ENCODE measurements at places on chromosomes 6 and 20. TPM values are rescaled to one million over a fixed set of nuclear protein-coding genes. Genes with fewer than 3 reads are reported as not detected.
A peak's percentile ranks its signal among the peaks of the same experiment; 100 is the strongest.

- DNase-seq: no peak
Measured at GRCh38 chr6:100968949-100969348, 87.8 kb upstream of the ASCC3 start.

- DNase-seq: no peak
Measured at GRCh38 chr6:119122336-119122735, 43.9 kb upstream of the FAM184A start.

DNA sequence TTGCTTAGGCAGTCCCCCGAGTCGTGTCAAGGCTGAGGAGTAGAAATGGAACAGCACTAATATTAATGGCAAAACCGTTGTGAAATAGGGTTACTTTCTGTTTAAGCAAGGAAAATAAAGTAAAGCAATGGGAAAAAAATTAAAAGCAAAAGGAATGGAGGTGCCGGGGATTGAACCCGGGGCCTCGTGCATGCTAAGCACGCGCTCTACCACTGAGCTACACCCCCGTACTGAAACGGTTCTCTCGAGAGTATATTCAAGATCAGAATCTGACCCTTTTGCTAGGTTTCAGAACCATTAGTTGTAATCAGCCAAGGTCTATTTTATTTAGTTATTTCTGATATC is 85.5 kb downstream of the TRIM27 start:
- peak; percentile 83 for DNase-seq

GRCh38 chr6:82143041-82143481 is 104.5 kb downstream of the IBTK start:
- DNase-seq: no peak

DNA sequence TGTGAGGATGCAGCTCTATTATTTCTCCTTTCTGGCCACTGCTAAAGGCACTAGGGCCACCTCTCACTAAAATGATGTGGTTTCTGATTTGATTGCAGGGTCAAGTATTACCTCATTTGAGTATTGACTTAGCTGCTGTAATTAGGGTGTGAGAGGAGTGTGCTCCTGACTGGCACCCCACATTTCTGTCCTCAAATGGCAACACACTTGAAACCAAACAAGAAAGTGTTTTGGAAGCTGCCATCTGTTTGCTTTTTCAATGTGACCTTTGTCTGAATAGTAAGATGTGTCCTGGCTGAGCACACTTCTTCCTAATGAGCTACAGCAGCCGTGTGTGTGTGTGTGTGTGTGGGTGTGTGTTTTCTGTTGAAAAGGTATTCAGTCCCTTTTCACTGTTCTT is 62.8 kb upstream of the SCP2D1 start:
- no peak for DNase-seq

The CFB gene
- polyA plus RNA-seq: 1.0 TPM

The RIPPLY2 gene
- polyA plus RNA-seq: not detected

The HLA-DMB gene
- 4.8 TPM for polyA plus RNA-seq

The CST2 gene
- polyA plus RNA-seq: not detected
